ENCODE measurements at places on chromosomes 16 and 17.

DNA sequence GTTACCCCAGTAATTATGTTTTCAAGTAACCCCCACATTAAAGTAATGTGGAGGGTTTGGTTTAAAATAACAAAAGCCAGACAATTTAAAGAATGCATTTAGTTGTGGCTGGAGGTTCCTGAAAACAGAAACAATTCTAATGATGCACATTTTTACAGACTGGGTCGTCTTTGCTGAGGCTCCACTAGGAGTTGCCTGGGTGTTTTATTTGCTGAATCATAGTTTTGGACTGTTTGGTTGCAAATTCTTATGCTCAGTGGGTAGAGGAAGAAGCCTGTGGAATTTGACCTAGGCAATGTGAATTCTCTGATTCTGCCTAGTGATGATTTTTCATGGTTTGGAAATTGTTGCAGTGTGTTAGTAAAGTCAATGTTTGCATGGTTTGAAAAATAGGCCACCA lies 16.3 kb downstream of the SHISA9 start:
- no peak for DNase-seq

DNA sequence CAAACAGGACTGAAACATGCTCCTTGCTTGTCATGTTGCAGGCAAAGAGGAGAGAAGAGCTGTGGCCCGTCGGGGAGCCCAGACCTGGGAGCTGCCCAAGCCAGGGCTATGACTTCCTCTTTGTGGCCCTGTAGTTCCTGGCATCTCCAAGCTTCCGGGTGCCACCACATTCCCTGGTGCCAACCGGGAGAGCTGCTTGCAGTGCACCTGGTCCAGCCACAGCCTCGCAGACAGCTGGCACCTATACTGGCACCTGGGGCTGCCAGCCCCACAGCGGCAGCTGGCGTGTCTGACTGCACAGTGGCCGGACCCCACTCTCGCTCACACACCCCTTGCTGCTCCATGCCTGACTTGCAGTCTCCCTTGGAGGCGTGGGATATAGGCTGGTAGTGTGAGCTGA lies 37.1 kb upstream of the FOXJ1 start:
- no peak for DNase-seq

- DNase-seq, result no peak
These were observed 344.2 kb downstream of the CPPED1 start for GRCh38 chr16:12459391-12460063.

DNA sequence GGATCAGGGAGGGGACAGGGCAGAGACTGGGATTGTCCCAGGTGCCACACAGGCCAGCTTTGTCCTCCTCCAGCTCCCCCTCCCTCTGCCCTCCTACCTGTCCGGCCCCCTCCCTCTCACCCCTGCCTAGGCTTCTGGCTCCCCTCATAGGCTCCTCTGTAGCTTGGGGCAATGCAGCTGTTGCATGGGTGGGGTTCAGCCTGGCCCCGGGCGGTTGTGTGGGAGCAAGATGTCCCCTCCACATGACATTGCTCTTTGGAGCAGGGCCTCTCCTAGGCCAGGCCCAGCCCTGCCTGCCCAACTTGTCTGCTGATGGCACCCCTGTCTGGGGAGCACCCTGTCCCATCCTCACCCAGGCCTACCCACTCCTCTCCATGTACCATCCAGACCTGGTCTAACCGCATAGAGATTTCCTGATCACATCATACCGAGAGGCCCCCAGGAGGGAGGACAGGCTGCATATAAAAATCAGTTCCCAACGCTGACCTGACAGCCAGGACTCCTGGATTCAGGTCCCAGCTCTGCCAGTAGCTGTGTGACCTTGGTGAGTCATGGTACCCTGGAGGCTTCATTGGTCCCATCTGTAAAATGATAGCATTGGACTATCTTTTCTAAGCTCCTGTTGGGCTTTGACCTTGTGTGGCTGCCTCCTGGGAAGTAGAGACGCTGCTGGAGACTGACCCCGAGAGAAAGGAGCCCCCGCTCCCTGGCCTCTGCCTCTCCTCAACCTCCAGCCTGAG lies 48.8 kb upstream of the DLX4 start:
- DNase-seq, result no peak

GRCh38 chr17:5506307-5506706 lies 19.9 kb downstream of the MIS12 start:
- DNase-seq, result no peak
